Stimulated activated CD4-positive, alpha-beta T cell treated with anti-CD3 and anti-CD28 coated beads, Interleukin-15, amount 100 ng/mL, for 24 hours (primary cell): ENCODE measurements at places on chromosomes 5 and 9.

DNA sequence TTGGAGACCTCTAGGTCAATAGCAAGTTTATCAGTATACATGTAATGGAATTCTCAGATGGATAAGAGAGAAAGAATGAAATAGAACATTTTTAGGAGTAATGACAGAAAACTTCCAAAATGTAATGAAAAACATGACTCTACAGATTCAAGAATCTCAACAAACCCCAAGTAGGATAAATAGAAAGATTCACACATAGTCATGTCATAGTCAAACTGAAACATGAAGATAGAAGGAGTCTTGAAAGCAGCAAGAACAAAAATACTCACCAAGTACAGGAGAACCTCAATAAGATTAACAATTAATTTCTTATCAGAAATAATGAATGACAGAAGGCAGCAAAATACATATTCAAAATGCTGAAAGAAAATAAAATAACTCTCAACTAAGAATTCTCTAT lies 164.5 kb downstream of the SPATA31D1 start:
- no peak for DNase-seq

DNA sequence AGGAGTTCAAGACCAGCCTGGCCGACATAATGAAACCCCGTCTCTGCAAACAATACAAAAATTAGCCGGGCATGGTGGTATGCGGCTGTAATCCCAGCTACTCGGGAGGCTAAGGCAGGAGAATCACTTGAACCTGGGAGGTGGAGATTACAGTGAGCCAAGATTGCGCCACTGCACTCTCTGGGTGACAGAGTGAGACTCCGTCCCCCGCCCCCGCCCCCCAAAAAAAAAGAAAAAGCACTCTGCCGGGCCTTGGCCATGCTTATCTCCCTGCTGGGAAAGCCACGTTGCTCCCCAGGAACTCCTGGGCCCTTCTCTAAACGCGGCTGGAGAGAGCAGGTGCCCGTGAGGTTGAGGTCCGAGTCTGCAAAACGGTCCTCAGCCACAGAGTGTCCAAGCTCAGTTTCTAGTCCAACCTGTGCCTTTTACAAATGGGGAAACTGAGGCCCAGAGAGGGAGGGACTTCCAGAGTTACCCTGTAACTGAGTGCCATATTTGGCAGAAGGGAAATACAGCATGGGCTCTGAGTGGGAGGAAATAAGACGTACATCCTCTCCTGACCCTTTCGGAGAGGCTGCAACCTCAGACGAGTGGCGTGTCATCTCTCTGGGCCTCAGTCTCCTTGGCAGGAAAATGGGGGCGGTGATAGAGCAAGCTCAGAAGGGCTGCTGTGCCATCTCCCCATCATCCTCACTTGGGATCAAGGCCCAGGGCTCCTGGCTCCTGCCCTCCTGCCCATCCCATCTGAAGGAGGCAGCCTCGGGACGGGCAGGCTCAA lies 6.6 kb upstream of the PHYHD1 start:
- DNase-seq = peak; percentile 31

DNA sequence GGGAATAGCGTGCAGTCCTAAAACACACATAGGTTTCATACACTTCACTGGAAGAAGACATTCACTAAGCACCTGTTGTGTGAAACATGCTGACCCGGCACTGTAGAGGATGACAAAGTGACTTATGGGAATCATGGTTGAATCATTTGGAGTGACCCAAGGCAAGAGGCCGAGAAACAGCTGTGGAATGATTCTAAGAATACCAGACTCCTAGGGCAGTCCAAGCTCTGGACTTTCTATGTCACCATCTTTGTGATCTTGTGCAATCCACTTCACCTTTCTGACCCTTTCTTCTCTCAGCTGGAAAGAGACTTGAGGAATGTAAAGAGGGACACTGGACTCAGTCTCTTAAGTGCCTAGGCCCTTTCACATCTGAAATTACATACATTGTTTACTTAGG lies 13.1 kb downstream of the MSANTD3 start:
- no peak for DNase-seq

- no peak for DNase-seq
Measured at GRCh38 chr9:18864516-18864915, 168.5 kb downstream of the SAXO1 start.

DNA sequence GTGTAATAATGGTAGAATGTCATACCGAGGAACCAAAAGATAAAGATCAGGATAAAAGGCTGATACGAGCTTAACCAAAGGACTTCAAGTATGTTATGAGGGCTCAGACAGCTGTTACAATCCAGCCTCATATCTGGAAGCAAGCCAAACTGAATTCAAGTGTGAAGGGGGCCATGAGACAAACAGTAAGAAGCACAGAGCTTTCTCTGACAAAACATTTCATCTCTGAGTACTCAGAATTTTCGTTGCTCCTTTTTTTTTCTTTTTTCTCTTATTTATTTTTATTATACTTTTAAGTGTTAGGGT lies 52.9 kb upstream of the CD180 start:
- DNase-seq = no peak

- DNase-seq = peak; percentile 53
Measured at GRCh38 chr5:66814146-66814991, 218.2 kb downstream of the MAST4 start.

- no peak for DNase-seq
Measured at GRCh38 chr5:119017994-119018393, 29.6 kb upstream of the DTWD2 start.

- no peak for DNase-seq
Measured at GRCh38 chr5:172868436-172868923, 34.4 kb downstream of the ERGIC1 start.

DNA sequence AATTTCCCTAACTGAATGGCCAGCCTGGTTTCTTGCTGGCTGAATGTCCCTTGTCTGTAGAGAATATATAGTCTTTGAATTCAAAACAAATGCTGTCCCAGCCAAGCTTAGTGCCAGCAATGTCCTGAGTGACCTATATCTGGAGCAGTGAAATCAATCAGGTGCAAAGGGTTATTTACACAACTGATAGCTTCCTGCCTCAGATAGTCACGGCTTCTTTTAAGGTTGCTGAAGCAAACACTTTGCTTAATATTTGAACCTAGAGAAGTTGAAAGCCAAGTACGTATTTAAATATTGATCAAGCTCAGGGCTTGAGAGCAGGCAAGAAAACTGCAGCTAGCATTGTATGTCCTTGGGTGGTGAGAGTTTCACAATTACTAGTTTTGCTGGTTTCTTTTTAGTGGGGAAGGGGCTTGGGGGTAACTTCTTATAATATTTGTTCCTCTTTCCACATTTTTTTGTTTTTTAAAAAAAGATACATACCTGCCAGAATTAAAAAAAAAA lies 2.0 kb upstream of the ARHGEF28 start:
- no peak for DNase-seq

- DNase-seq = no peak
Measured at GRCh38 chr5:171131497-171131896, 177.6 kb upstream of the TLX3 start.

DNA sequence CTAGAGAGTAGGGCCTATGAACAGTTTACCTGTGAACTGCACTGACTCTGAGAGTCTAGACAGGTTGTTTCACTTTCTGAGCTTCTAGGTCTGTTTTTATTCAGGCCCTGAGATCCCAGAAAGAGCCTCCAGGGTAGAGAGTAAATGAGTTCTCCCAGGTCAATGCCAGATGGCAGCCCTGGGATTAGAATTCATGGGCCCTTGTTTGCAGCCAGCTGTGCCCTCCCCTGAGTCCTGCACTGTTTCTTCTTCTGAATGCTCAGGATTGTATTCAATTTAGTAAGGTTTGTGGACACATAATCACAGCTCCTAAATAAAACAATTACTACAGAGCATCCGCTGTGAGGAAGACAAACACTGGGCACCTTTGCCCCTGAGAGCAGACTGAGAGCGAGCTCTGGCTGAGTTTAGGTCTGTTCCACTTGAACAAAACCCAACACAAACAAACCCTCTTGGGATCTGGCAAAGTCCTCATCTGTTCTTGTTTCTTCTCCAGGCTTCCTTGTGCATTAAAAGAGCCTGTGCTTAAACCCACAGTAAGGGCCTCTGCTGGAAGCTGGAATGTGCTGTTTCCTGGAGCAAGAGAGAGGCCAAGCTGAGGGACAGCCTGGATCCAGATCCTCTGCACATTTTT lies 29.9 kb downstream of the FAM219A start:
- DNase-seq = no peak

DNA sequence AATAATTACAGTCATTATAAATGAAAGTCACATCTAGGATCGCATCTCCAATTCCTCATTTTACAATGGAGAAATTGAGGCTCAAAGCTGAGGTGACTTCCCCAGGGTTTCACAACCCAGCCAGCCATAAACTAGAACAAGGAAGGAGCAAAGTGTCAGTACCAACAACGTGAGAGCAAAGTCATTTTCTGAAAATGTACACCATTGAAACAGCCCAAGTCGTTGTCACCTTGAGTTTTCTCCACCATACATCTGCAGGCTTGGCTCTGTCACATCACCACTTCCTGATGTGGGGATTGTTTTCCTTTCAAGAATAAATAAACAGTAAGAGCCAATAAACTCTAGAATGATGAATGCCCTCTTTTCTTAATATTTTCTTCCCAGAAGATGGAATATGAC lies 184.5 kb upstream of the PTGER4 start:
- no peak for DNase-seq

DNA sequence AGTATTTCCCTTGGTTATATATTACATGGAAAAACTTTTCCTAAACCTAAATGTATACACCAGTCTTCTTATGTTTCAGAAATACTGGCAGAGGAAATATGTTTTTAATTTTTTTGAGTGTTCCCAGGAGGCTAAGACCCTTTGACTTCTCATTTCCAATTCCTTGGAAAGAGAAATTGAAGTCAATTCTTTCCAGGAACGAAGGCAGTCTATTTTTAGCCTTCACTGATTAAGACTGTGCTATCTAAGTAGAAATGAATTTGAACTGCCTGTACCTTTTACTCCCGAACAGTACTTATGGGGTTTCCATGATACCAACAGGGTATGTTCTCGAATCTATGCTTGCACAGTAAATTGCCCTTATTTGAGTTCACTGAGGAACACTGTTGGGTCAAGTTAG lies 340.3 kb upstream of the CD180 start:
- no peak for DNase-seq

DNA sequence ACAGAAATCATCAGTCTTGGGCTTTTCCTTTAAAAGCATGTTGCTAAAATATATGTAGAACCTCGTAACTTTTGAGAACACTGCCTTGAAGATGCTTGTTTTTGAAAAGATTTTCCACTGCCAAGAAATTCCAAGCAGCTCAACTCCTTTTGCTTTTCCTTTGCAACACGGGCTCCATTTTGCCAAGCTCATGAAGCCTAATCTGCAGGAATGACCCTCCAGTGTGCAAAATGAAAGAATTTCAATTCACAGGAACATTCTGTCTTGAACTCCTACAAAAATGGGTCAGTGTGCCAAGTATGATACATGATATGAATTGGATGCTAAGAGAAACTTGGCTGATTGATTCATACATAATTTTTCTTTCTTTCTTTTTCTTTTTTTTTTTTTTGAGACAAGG lies 35.4 kb upstream of the ERCC6L2 start:
- no peak for DNase-seq

DNA sequence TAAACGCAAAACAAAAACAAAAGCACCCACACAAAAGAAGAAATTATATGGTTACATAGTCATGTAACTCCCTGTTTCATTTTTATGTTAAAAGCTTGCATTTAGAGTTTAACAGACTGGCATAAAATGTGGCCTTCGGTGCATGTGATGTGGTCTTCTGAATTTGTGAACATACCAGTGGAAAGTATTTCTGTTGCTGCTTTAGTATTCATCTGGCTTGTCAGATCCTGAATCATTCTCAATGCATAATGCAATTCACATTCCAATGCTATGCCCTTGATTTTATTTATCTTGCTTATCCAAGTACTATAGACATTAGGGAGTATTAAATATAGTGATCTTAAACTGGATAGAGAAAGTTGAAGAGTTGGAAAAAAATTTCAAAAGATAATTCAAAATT lies 740.2 kb upstream of the ZNF608 start:
- no peak for DNase-seq

- DNase-seq = peak; percentile 22
Measured at GRCh38 chr9:5557606-5558587, 47.6 kb downstream of the PDCD1LG2 start.

DNA sequence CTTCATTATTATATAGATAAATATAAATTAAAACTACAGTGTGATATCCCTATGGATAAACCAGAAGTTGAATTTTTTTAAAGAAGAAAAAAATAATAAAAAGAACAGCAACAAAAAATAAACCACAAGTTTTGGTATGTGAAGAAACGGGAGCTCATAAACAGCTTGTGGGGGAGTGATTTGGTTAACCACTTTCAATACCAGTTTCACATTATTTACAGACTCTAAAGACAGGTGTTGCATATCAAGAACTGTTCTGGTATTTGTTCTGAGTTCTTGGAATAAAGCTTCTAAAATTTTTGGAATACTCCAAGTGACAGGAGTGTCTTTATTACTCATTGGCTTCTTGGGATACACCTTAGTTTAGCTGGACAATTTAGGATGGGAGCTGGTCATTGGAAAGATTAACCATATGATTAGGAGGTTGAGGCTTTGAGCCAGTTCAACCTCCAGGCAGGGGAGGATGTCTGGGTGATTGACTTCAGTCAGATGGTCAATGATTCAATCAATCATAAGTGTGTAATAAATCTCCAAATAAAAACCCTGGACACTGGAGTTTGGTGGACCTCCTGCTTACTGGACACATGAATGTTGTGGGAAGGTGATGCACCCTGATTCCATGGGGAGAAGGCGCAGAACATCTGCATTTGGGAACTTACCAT lies 2223.1 kb upstream of the C9orf72 start:
- DNase-seq = no peak

DNA sequence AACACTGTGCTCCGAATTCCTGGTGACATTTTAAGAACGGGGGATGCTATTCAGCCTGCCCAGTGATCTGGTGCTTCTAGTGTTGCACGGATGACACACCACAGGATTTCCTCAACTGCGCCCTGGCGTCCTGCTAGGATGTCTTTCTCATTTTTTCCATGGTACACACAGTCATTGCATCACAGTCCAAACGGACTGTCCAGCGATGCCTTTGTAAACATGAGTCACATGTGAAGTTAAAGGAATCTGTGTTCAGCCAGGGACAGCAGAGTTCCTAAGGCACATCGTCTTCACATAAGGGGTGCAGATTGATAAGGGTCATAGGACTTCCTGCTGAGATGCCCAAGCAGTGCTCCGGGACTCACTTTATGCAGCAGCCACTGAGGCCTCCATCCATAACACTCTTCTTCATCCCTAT lies 9.3 kb upstream of the PTPN3 start:
- no peak for DNase-seq
